Hepatic stellate cell (primary cell): ENCODE measurements at places on chromosomes 4 and X.

GRCh38 chr4:52366621-52367020 lies 292.5 kb downstream of the USP46 start:
- DNase-seq: no peak

DNA sequence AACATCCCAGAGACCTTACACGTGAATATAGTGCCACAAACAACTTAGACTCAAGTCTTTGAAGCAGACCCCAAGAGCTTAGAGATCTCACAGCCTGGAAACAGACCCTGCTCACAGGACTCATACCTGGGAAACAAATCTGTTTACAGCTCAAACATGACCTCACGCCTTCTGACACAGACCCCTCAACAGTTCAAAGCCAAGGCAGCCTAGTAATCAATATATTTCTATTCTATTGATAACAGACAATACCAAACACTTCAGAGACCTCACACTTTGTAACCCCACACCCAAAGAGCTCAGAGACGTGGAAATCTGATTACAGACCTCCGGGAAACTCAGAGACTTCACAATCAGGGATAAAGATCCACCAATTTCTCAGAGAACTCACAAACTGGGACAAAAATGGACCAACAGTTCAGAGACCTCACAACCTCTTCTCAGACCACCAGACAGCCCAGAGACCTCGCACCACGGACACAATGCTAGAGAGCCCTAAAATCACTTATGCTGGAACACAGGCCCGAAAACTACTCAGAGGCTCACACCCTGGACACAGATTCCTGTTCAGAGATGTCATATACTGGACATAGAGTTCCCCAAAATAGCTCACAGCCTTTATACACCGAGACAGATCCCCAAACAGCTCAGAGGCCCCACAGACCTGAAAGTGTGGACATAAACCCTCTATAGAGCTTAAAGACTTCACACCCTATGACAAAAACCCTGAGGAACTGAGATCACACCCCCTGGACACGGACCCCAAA lies 14.8 kb downstream of the SUV39H1 start:
- DNase-seq: no peak

GRCh38 chr4:134727696-134728095 lies 526.1 kb upstream of the PABPC4L start:
- DNase-seq: no peak

GRCh38 chr4:146478009-146478408 lies 43.7 kb downstream of the SLC10A7 start:
- no peak for DNase-seq

DNA sequence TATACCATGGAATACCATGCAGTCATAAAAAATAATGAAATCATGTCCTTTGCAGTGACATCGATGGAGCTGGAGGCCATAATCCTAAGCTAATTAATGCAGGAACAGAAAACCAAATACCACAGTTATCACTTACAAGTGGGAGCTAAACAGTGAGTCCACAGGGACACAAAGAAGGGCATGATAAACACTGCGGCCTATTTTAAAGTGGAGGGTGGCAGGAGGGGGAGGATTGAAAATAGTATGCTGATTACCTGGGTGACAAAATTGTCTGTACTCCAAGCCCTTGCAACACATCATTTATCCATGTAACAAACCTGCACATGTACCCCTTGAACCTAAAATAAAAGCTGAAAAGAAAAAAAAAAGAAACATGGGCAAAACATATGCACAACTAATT lies 16.7 kb upstream of the SLC9B1 start:
- no peak for DNase-seq

DNA sequence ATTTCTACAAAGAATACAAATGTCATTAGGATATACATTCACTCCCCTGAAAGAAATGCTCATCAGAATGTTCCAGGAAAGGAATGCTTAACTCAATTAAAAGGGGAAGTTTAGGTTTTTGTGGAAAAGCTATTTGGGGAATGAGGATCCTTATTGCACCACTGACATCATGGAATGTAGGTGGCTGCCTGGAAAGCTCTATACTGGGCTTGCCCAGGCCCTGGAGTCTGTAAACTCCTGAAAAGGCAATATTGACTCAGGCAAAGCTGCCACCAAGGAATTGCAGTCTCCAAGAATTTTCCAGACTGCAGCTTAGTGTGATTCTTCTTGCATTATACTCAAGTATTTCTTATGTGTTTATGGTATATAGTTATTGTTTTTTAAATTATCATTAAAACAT lies 15.7 kb downstream of the DAPP1 start:
- DNase-seq: no peak

GRCh38 chr4:141311246-141312204 lies 90.8 kb downstream of the ZNF330 start:
- DNase-seq: no peak

DNA sequence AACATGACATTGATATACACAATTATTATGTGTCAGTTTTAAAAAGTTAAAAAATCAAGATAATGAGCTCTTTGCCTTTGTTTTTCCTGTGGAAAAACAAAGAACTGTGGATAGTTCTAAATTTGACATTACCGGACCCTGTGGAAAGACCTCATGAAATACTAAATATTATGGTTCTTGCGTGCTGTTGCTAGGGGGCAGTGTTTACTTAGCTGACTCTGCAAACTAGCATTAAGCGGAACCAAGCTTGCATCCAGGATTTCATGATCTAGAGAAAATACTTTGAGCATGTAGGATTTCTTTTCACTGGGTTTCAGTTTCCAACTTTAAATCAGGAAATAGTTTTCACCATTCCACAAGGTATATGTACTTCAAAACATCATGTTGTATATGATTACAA lies 33.6 kb downstream of the CLCN4 start:
- peak; percentile 67 for DNase-seq

- DNase-seq: no peak
Observed at GRCh38 chr4:162115333-162115732, 48.5 kb downstream of the FSTL5 start.
